Aorta (tissue), 5 donors: ENCODE measurements at places on chromosomes 6 and 20. TPM values are rescaled to one million over a fixed set of nuclear protein-coding genes. Genes with fewer than 3 reads are reported as not detected.

GRCh38 chr6:125379174-125379573 lies 77.4 kb upstream of the HDDC2 start:
- H3K27me3 ChIP-seq: no peaks in the 10 kb centered on the region
- no peak overlapping the region for H3K4me3 ChIP-seq
- no peaks in the 10 kb centered on the region for H3K4me1 ChIP-seq

GRCh38 chr6:126016591-126016990 lies 30.3 kb downstream of the TRMT11 start:
- H3K4me3 ChIP-seq: no peak overlapping the region
- H3K27ac ChIP-seq: no peak overlapping the region
- DNase-seq: no peak
- H3K4me1 ChIP-seq: no peaks in the 10 kb centered on the region
- no peaks in the 10 kb centered on the region for H3K27me3 ChIP-seq
- peaks cover 2% of the 10 kb centered on the region for H3K36me3 ChIP-seq

GRCh38 chr20:24376311-24377099 lies 92.9 kb upstream of the SYNDIG1 start:
- H3K27ac ChIP-seq: no peak overlapping the region
- H3K4me1 ChIP-seq: peaks cover 7% of the 10 kb centered on the region
- H3K4me3 ChIP-seq: no peak overlapping the region

RAD21L1 gene
- not detected for total RNA-seq

GPSM3 gene
- 20.1 TPM for total RNA-seq
